ENCODE measurements at places on chromosomes 7 and 10. TPM values are rescaled to one million over a fixed set of nuclear protein-coding genes. Genes with fewer than 3 reads are reported as not detected.
A peak's percentile ranks its signal among the peaks of the same experiment; 100 is the strongest.

The ZPBP gene
- 0.54 TPM for polyA plus RNA-seq

The MPLKIP gene
- polyA plus RNA-seq, result 41.9 TPM

The AGAP5 gene
- 37.7 TPM for polyA plus RNA-seq

The TMEM213 gene
- 44.0 TPM for polyA plus RNA-seq

DNA sequence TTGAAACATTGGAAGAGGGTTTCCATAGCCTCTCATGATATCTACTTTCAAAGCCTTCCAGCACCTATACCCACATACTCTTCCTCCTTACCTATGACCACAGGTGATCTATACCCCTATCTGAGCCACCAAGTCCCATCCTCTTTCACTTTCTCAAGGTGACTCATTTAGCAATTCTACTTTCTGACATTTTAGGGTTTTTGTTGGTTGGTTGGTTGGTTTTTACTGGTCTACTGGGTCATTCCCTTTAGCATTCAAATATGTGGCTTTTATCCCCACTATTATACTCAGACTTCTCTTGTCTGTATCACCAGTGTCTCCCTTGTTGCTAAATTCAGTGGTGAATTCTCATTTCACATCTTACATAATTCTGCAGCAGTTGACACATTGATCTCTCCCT is 130.4 kb upstream of the STEAP4 start:
- no peak for DNase-seq

GRCh38 chr7:47783456-47784223 is 164.6 kb downstream of the PKD1L1 start:
- DNase-seq, result no peak

- DNase-seq, result peak; percentile 7
These were observed 345.5 kb downstream of the REEP3 start for GRCh38 chr10:63866747-63867140.

DNA sequence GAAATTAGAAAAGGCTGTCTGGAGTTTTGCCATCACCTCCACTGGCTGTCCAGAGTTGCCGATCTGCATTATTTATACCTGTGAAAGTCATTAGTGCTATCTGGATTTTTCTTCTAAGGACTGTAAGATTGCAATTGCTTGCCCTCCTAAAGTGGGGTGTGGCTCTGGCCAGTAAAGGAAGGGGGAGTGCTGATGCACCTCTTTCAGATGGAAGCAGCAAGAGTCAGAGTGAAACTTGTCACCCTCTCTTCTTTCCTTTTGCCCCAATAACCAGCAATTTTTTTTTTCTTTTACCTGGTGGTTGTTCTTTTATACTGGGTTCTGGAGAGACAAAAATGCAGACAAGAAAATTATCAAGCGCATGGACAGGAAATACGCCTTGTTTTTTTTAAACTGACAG is 527.4 kb upstream of the NRP1 start:
- DNase-seq, result no peak

- no peak for DNase-seq
These were observed 42.6 kb downstream of the FAM20C start for GRCh38 chr7:234708-235553.
